Calu3 (cell line): ENCODE measurements at places on chromosomes 5 and 9. TPM values are rescaled to one million over a fixed set of nuclear protein-coding genes. Genes with fewer than 3 reads are reported as not detected.

The YTHDC2 gene
- 31.1 and 31.8 TPM in 2 replicates for total RNA-seq

The APC gene
- 44.7 and 47.6 TPM in 2 replicates for total RNA-seq

The ERCC6L2 gene
- total RNA-seq: 18.1 and 20.3 TPM in 2 replicates

The TMCO6 gene
- total RNA-seq: 28.5 and 30.9 TPM in 2 replicates

The CTSV gene
- 21.4 and 23.3 TPM in 2 replicates for total RNA-seq

The SLC6A18 gene
- total RNA-seq: not detected in 2 replicates

The TPPP gene
- 0.38 and 0.51 TPM in 2 replicates for total RNA-seq

The GMCL2 gene
- not detected in 2 replicates for total RNA-seq

The PDE6A gene
- not detected in 2 replicates for total RNA-seq

The PTGES gene
- total RNA-seq: 6.3 and 7.4 TPM in 2 replicates

The RICTOR gene
- total RNA-seq: 41.1 and 47.1 TPM in 2 replicates

The SNCAIP gene
- total RNA-seq: 0.22 TPM in 1 of 2 replicates, not detected in the other

The TAS2R1 gene
- total RNA-seq: not detected in 2 replicates

The SAXO1 gene
- total RNA-seq: 0.29 TPM in 1 of 2 replicates, not detected in the other

The CERCAM gene
- 11.5 and 14.5 TPM in 2 replicates for total RNA-seq

The NUDT12 gene
- 19.5 and 28.5 TPM in 2 replicates for total RNA-seq

The GPR151 gene
- total RNA-seq: not detected in 2 replicates

The CTXN3 gene
- not detected in 2 replicates for total RNA-seq

The ZNF300 gene
- 9.1 and 11.3 TPM in 2 replicates for total RNA-seq

The IFNA13 gene
- not detected in 2 replicates for total RNA-seq

The CCL27 gene
- total RNA-seq: not detected in 2 replicates

The CDC20B gene
- total RNA-seq: not detected in 2 replicates

The TAF11L10 gene
- total RNA-seq: not detected in 2 replicates

The CDH10 gene
- total RNA-seq: not detected in 2 replicates
